NCI-H1048 (cell line): ENCODE measurements at places on chromosomes 13 and 19.

- DNase-seq: no peak
Measured at GRCh38 chr19:1472231-1473084, 6.6 kb downstream of the C19orf25 start.

- no peak for DNase-seq
Measured at GRCh38 chr19:44718441-44719261, 19.7 kb downstream of the CEACAM16 start.

DNA sequence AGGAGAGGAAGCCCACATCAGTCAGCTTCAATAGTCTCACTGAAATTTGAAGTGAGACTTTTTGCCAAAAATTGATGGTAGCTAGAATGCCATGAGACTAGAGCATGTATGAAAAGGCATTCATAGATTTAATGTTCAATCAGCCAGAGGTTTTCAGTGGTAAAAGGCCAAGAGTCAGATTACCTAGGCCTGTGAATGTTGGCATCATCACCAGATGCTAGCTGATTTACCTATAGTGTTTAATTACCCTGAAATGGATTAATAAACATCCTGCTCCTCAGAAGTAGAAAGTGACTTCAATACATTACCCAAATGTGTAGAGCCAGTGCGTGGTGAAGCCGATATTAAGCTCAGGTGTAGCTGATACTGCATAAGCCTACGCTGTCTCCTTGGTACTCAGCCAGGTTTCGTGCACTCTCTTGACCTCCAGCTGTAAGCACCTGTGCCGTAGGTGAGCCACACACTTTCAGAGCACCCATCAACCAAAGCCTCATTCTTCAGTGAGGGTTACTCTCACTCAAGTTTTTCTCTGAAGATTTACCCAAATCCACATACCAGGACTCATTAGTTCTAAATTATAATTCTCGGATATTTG lies 1140.3 kb upstream of the SLC10A2 start:
- DNase-seq: no peak

DNA sequence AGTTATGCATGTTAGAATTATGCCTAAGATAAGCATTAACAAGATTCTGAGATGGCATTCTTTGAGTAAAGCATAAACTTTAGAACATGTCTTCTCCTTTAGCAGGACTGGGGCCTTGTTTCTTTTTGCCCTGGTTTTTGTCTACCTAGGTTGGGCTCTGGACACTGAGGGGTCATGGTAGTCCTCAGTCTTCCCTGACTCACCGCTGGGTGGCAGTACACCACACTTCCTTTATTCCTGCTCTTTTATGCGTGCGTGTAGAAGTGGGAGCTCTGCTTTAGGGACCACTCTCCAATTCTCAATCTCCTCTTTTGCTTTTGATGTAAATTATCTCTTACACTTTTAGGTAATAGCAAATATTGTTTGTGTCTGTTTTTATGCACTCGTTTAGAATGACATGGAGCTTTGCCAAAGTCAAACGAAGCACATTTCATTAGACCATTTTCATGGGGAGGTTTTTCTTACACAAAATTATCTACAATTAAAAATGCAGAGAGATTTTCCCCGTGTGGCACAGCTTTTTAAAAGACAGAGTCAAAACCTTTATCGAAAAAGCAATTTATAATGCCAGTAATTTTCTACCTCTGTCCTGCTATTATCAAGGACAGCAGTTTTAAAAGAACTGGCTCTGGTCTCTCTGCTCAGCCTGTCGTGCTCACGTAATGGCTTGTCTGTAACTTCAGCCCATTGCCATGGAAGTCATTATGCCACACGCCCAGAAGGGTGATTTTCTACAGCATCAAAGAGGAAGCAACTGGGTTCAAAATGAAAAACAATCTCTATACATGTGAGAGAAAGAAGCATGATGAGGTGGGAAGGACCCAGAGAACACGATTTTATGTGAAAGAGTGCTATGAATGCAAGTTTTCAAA lies 413.9 kb downstream of the COG6 start:
- no peak for DNase-seq

GRCh38 chr13:107223867-107224266 lies 655.9 kb upstream of the ARGLU1 start:
- DNase-seq: no peak

DNA sequence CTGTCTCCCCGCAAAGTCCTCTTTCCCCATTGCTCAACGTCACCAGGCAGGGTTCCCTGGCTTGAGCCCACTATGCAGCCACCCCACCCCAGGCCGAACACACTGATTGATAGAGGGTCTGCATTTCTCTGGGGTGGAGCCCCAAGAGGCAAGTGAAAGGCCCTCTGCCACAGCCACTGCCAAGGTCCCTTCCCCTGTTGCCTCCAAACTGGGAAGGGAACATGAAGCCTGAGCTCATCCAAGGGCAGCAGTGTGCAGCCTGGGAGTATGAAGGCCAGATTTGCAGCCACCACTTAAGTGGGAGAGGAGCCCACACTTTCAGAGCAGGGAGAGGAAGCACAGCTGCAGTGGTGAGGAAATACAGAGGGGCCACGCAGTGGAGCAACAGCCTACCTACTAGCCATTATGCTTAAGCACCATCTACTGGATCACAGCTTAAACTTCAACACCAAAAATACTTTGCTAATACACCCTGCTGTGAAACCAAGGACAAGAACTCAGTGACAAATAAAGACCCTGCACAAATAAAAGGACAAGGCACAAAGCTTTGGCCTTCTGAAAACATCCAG lies 48.6 kb downstream of the UBL3 start:
- DNase-seq: no peak

DNA sequence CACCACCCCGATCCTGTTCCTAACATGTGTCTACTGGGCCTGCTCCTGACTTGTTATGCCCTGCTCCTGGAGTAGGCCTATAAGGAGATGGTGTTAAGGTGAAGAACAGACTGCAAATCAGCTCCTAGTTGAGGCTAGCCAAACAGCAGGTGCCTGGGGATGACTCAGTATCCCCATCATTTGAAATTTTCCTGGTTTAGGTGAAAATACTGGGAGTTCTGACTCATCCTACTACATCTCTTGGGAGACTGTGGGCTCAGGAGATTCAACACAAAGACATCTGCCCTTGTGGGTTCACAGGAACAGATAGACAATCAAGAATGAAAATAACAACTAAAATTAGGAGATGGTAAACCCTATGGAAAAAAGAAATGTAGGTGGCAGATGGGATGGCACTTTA lies 41.2 kb downstream of the BRD4 start:
- no peak for DNase-seq
